T-helper 2 cell treated with Interferon-gamma antibody and Interleukin-4, amounts not matched to agents 5 μg/mL and 100 μg/mL, for 36 hours (primary cell): ENCODE measurements at places on chromosomes 3 and 15.

- DNase-seq: no peak
Observed at GRCh38 chr3:143851331-143852017, 3.2 kb upstream of the SLC9A9 start.

DNA sequence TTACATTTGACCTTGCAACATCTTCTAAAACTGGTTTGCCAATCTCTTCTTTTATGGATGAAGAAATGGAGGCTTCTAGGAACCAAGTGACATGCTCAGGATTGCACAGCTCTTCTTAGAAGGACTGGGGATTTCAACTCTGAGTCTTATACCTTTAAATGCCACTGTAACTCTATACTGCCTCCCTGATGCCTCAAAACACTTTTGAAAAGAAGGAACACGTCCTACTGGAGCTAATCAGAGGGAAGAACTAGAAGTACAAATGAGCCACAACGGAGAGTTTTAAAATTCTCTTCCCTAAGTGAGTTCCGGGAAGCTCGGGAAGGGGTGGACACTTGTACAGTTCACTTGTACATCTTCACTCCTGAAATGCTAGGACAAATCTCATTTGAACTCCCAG, 949 bp upstream of the MITF start:
- no peak for DNase-seq

DNA sequence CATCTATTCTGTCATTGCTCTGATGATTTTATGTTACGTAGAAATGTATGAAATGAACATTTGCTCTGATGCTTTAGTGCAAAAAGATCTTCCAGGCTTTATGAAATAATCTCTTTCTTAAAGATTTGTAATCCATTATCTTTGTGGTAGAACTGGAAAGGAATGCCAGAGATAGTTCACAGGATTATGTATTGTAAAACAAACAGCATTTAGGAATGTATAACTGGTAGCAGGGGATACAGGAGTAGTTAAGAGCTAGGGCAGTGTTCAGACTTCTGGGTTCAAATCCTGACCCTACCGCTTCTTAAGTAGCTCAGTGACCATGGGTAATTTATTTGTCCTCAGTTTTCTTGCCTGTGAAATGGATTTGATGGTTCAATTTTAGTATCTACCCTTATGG, 429.8 kb upstream of the TPM1 start:
- DNase-seq: no peak

DNA sequence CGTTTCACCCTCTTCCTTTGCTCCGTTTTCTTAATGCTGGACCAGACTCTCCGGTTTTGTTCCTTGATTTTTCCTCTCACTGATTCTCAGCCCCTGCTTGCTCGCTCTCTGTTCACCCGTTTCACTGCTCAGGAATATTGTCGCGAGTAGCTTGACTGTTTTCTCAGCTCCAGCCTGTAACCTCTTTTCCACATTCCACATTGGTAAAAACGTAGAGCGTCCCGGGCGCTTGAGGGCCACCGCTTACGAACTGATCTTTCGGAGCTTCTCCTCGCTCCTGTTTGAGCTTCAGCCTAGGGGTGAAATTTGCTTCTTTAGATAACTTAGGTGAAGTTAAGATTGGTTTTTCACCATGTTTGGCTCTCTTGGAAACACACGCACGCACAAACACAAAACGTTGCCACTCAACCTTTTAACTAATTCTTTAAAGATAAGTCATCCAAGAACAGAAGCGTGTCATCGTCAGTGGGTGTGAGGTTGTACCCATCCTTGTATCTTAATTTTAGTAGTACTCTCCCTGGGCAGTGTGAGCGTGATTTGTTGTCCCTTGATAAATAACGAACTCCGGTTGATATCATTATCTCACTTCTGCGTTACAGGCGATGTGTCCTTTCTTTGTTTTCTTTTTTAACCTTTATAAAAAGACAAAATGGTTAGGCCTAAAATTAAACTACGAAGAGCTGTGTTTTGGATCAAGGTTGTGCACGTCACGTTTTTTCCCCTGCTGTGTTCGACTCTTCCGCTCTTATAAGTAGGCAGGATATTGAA, 1.0 kb downstream of the PAK2 start:
- DNase-seq: peak; percentile 49

GRCh38 chr3:56468184-56469106, at the start of gene ERC2:
Gene ERC2 (minus strand): TSS chr3:56468467.
- no peak for DNase-seq

- DNase-seq: no peak
Observed at GRCh38 chr3:77660718-77661117, 620.8 kb downstream of the ROBO2 start.

GRCh38 chr15:24971052-24971451, 16.3 kb downstream of the SNRPN start:
- DNase-seq: no peak

- no peak for DNase-seq
Observed at GRCh38 chr3:38637906-38638305, 11.6 kb downstream of the SCN5A start.

DNA sequence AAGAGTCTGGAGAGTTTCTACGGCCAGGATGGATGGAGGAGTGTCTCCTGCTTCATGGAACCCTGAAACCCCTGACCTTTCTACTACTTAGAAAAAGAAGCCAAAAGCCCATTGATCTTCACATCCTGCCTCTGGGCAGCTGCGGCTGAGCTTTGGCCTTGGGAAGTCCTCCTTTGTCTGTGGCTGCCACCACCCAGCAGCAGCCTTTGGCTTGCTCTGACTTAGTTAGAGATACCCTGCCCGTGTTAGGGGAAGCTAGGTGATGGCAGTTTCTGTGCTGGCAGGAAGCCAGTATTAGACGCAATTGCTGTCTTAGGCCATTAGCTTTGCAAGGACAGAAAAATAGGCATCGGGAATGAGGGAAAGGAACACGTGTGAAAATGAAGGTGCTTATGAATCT, 18.8 kb downstream of the APH1B start:
- DNase-seq: no peak

DNA sequence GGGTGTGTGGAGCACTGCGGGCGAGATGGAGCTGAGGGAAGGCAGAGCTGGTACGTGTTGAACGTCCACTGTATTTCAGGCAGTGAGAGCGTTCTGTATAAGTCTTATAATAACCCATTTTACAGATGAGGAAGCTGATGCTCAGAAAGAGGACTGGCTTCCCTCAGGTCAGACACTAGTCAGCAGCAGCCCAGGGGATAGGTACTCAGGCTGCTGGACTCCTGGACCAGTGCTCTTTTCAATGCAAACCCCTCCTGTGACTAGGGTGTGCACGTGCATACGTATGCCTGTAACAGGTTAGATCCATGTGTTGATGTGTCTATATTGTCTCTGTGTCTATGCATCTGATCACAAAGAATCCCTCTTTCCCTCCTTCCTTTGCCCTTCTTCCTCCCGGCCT, 8.3 kb upstream of the IL16 start:
- no peak for DNase-seq
